ENCODE measurements at places on chromosomes 11 and 22.

GRCh38 chr11:93541884-93542810, 1.0 kb downstream of the SMCO4 start:
- peak; percentile 39 for DNase-seq

DNA sequence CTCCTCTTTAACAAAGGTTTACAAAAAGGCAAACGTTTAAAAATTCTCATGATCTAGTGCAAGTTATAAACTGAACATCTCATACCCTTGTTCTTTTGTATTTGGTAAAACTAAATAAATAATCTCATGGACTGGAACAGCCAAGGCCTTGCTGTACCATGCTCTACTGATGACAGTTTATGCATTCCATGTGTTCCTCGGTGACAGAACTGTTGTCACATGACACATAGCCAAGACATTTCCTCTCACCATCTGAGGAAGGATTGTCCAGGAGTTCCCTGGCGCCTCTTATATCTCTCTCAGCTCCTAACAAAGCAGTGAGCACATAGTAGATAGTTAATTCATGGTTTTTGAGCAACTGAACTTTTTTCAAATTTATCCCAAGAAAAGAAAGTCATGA, 12.6 kb downstream of the CCDC83 start:
- DNase-seq: peak; percentile 65

DNA sequence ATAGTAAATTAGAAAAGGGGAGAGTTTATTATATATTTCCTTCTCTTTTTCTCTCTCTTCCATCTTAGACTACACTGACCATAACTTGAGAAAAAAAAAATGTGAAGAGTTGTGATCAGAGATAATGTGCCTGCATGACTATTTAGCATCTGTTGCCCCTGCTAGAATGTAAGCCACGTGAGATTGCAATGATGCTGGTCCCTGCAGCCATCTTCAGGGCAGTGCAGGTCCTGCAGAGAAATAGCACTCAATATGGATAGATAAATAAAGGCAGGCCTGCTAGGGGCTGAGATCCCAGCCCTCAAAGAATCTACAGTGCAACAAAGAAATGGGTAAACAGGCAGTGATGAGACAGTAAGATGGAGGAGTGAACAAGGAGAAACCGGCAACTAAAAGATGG, 7.8 kb upstream of the DKK3 start:
- no peak for DNase-seq

GRCh38 chr11:62560566-62561103, 13.1 kb downstream of the EEF1G start:
- peak; percentile 98 for DNase-seq

GRCh38 chr22:38645430-38645829, 10.8 kb downstream of the FAM227A start:
- DNase-seq: no peak

DNA sequence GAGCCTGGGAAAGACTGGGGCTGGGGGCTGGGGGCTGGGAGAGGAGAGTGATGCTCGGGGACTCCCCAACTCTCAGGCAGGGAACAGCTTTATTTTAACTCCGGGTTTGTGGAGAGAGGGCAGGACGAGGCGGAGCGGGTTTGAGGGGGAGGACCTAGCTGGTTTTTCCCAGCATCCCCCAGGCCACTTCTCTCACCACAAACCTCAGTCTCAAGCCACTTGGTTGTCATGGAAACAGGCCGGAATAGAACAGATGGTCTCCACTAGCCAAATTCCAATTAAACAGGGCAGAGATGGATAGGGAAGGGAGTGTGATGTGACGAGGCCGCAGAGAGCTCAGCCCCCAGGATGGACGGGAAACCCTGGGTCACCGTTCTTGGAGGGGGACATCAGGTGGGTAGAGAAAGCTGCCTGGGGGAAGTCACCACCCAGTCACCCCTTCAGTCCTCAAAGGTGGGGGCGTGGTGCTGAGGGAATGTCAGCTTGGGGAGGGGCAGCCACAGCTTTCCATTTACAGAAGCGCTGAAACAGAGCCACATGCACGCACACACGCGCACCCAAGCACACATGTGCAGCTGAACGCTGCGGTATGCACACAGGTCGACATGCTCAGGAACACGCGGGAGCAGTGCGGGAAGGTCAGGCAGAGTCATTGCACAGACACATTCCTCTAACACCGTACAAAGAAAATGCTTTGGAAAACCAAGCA, 19.2 kb downstream of the NECTIN1 start:
- DNase-seq: peak; percentile 90

- DNase-seq: no peak
Observed at GRCh38 chr11:7454854-7455253, 30.5 kb upstream of the OLFML1 start.

DNA sequence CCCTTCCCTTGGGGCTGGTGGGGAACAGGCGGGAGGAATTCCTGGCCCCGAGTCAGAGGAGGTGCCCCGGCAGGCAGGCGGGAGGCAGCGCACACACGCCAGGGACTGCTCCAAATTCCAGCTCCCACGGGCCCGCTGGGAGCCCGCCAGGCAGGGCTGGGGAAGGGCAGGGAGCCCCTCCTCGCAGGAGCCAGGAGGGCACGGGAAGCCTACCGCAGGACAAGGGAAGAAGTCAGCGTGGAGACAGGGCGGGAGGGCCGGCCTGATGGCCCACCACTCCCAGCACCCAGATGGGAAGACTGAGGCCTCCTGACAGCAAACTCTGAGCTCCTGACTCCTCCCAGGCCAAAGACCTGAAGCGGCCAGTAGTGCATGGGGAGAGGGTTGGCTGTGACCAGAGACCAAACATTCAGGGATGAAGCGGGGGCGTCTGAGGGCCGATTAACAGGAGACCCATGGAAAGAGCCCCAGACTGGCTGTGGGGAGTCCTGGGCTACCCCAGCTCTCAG, 22.4 kb downstream of the RPL3 start:
- DNase-seq: peak; percentile 46

GRCh38 chr11:23181022-23181807, 320.9 kb upstream of the CCDC179 start:
- DNase-seq: no peak

Data from fibroblast of skin of right quadriceps (primary cell).